Effector CD8-positive, alpha-beta T cell (primary cell): ENCODE measurements at places on chromosomes 5 and 9.
A peak's percentile ranks its signal among the peaks of the same experiment; 100 is the strongest.

DNA sequence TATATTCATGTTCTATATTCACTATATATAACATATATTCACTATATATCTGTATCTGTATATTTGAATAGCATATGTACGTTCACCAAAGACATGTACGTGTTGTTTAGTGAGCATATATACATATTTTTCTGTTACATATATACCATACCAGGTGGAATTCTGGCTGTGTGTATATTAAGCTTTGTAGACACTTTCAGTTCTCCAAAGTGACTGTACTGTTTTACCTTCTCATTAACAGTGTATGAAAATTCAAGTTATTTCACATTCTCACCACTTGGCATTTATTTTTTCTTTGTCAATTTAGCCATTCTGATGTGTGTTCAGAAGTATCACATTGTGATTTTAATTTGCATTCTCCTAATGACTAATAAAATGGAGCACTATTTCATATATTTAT lies 52.2 kb downstream of the DROSHA start:
- DNase-seq, result no peak

GRCh38 chr9:16131264-16131663 lies 578.4 kb downstream of the CCDC171 start:
- no peak for DNase-seq

- DNase-seq, result no peak
Observed at GRCh38 chr9:93237540-93237939, 53.6 kb downstream of the WNK2 start.

- no peak for DNase-seq
Observed at GRCh38 chr5:135392256-135392655, 6.8 kb downstream of the MACROH2A1 start.

DNA sequence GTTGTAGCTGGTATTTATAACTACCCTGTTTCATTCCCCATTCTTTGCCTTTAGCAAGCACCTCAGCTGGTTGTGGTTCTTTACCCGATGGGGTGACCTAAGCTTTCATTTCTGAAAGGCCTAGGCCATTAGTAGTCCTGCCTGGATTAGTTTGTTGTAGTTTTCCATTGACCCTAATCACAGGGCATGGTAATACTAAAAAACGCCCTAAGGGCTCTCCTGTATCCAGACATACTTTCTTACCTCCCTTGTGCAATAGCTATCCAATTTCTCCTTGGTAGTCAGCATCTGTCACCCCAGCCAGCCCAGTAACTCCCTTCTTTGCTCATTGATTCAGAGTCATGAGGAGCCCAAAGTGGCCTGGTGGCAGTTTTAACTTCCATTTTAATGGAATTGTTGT lies 24.0 kb downstream of the TMOD1 start:
- no peak for DNase-seq

- no peak for DNase-seq
Observed at GRCh38 chr9:86756576-86757381, 190.5 kb downstream of the GAS1 start.

- no peak for DNase-seq
Observed at GRCh38 chr5:32595118-32595517, 9.8 kb downstream of the SUB1 start.

GRCh38 chr5:157721159-157721558 lies 10.1 kb upstream of the THG1L start:
- DNase-seq, result no peak

DNA sequence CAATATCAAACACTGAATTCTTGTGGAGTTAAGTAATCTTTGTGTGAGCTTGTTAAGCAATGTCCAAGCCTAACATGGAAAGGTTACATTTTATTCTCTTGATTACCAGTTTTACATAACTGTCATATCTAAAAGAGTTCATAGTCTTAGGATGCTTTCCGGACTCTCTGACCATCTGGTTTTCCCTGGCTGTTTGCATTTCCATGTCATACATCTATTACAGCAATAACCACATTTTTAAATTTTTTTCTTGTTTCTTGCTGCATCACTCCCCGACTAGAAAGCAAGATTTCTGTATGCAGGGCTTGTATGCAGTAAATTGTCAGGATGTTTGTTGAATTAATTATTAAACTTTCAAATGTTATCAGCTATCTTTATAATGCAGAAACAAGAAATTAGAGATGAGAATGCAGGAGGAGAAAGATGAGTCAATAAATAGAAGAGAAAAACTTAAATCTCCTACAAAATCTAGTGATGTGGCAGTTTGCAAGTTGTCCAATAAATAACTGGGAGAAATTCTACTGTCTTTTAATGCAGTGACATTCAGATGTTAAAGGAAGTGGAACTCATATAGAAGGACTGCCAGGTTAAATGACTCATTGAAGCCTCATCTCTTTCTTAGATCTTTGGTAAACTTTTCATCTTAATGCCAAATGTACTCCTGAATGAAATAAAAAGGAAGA lies 179.6 kb upstream of the SGCD start:
- no peak for DNase-seq

DNA sequence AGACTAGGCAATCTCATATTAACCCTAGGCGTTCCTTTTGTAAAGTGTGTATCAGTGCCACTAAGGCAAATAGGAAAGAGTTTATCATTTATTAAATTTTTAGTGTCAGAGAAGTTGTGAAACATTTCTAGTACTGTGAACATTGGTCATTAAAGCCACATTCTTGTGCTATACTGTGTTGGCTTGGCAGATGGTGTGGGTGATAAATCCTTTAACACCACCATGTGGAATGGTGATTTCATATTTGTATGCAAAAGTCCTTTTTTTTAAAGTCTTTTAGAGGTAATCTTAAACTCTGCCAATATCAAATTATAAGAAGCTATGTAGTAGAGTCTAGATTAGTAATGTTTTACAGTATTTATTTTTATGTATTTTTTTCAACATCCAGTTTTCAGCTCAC lies 18.1 kb downstream of the SLC12A2 start:
- no peak for DNase-seq

- DNase-seq, result no peak
Observed at GRCh38 chr9:111940697-111941096, 44.1 kb downstream of the UGCG start.

DNA sequence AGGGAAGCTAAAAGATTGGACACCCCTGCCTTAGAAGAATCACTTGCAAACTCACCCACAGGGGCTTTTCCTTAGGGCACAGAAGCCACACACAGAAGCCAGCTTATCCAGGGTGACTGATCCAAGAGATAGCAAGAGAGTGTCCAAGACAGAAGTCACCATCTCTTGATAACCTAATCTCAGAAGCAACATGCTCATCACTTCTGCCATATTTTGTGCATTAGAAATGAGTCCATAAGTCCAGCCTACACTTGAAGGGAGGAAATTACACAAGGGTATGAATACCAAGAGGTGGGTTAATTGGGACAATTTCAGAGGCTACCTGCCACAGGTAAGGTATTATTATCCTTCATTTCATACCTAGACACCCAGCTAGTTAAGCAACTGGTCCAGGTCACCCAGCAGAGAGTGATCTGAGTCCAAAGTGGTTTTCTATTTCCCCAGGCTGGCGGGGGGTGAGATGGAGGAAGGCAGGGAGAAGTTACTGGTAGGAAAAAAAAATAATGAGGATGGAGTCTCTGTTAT lies 3.7 kb upstream of the ERGIC1 start:
- no peak for DNase-seq

DNA sequence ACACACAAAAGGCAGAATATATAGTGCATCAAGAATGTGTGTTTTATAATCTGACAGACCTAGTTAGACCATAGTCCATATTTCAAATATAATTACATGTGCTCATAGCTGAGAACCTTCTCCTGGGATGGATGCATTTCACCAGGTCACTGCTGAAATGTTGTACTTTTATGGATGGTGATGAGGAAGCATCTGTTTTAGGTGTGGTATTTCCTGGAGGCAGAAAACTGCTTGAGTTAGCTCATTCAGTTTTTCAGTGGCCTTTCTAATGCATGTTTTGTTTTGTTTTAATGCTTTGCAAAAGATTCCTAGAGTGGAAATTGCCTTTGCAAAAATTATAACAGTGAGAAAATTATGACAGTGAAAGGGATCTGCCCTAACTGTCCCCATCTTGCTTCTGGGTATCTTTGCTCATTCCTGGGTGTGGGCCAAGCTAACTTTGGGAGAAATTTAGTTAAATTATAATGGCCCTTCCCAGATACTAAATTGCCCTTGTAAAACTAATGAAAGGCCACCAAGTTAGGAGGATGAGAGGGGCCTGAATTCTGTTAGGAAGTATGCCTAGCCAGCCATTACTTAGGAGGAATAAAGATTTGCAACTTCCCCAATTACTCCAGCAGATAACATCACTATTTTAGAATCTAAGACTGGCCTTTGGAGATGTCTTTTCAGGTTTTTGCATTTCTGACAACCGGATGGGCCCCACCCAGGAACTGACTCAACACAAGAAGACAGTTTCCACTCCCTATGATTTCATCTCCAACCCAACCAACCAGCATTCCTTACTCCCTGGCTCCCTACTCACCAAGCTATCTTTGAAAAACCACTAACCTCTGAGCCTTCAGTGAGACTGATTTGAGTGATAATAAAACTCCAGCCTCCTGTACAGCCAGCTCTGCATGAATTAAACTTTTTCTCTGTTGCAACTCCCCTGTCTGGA lies 7.0 kb upstream of the IL12B start:
- DNase-seq, result no peak

GRCh38 chr9:120925535-120926396 lies 830 bp downstream of the TRAF1 start:
- peak; percentile 50 for DNase-seq

- no peak for DNase-seq
Observed at GRCh38 chr5:83492331-83492730, 20.8 kb downstream of the VCAN start.

- DNase-seq, result no peak
Observed at GRCh38 chr9:750249-750967, 91.1 kb upstream of the DMRT1 start.

- DNase-seq, result no peak
Observed at GRCh38 chr5:161373345-161373707, 173.2 kb downstream of the GABRB2 start.

DNA sequence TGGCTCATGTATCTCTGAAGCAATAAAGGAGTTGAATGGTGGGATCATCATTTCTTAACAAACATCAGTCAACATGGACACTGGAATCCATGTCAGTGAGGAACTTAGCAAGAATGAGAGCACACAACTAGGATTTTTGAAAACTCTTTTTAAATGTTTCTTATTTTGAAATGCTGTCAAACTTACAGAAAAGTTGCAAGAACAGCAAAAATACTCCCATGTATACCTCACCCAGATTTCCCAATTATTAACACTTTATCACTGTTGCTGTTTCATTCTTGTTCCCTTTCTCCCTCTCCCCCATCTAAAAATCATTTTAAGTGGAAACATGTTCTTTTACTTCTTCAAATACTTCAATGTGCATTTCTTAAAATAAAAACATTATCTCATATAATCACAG lies 65.5 kb downstream of the RORB start:
- DNase-seq, result no peak

GRCh38 chr9:84811072-84811750 lies 141.7 kb downstream of the NTRK2 start:
- DNase-seq, result no peak

- no peak for DNase-seq
Observed at GRCh38 chr5:181217111-181217802, 5.8 kb upstream of the TRIM41 start.

- no peak for DNase-seq
Observed at GRCh38 chr9:2524601-2525000, 97.0 kb upstream of the VLDLR start.
